RCC 7860 (cell line): ENCODE measurements at places on chromosomes 16 and 17.

DNA sequence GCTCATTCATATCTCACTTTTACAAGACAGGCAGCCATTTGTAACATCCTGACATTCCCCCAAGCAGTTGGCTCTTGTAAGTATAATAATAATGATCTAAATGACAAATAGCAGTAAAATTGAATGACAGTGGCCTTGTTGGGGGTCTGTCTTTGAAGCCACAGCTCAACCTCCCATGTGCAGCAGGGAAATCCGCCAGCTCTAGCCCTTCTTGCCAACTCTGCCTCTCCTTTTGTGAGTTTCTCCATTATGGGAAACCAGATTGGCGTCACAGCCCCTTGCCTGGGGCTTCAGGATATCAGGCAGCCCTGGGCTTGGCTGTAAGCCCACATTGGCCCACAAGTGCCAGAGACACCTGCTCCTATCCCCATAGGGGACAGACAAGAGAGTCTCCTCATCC, 70.4 kb upstream of the CACNG5 start:
- DNase-seq = no peak

DNA sequence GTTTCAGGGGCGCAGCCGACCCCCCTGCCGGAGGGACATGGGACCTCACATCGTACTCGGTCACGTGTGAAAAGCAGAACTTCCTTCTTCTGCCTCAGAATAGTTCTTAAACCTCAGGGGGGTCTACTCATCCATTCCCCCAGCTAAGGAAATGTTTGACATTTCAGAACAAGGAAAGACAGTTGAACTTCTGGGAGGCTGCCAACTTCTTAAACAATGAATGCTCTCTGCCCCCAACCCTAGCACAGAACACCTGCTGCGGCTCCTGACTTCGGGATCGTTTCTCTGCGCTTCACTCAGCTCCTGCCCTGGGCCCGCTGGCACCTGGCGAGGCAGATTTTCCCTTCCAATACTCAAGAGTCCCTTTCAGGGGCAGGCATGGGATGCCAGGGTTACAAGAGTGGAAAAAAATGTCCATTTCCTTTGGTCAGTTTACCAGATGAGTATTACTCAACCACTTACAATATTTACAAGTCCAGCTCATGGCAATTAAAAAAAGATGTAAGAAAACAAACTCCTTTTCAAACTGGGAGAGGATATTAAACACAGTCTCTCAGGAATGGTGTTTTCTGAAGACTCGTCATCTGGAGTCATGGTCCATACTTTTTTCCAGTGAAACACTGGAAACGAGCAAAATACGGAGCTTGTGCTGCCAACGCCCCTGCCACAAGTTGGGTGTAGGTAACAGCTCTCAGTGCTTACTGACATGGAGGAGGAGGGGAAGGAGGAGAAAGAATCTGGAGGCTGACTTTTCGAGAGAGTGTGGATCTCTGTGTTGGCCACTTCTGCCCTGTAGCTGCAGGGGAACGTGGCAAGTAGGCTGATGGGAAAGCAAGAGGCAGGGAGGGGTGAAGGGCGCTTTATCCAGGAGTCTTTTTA, 235.7 kb downstream of the NTN1 start:
- DNase-seq = no peak

DNA sequence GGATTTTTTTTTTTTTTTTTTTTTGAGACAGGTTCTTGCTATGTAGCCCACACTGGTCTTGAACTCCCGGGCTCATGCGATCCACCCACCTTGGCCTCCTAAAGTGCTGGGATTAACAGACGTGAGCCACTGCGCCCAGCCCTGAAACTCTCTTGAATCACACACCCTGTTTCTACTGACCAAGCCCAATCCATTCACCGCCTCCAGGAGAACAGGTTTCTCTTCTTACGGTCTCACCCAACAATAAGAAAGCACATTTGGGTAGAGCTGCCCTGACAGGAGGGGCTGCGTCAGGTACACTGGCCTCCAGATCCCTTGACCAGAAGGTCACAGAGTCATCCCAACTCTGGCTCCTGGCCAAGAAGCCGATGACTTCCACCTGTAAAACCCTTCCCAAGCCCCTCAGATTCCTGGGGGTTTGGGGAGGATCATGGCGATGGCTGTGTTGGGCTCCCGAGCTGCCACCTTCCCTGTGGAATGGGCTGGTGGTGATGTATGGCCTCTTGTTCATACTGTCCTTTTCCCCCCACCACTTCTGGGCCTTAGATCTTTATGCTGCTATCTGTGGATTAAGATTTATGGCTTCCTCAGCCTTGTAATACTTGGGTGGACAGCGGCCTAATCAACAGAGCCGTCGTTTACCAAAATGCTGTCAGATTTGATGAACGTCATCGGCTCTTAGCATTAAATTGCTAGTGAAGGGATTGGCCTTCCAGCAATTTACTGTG, 89.1 kb downstream of the KATNIP start:
- DNase-seq = no peak

DNA sequence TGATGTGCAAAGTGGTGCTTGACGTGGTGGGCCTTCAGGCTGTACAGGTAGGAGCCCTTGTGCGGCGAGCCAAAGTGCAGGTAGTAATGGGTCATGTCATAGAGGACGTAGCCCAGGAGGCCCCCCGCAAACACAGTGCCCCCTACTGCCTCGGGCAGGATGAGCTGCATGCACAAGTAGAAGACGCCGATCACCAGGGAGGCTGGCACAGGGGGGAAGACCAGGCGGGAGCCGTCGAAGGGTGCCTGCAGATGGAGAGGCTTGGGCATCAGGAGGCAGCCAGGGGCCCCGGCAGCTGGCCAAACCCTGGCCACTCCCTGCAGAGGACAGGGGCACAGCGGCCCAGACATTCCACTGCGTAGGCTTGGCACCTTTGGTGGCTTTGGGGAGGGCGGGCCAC, 15.7 kb upstream of the MLKL start:
- no peak for DNase-seq

GRCh38 chr16:25750488-25751216, 58.9 kb downstream of the HS3ST4 start:
- no peak for DNase-seq

GRCh38 chr17:28841901-28842281, 699 bp downstream of the FAM222B start:
- no peak for DNase-seq

GRCh38 chr16:74844041-74844980, 69.7 kb upstream of the FA2H start:
- no peak for DNase-seq

GRCh38 chr17:51496378-51496777, 236.0 kb downstream of the UTP18 start:
- DNase-seq = no peak

DNA sequence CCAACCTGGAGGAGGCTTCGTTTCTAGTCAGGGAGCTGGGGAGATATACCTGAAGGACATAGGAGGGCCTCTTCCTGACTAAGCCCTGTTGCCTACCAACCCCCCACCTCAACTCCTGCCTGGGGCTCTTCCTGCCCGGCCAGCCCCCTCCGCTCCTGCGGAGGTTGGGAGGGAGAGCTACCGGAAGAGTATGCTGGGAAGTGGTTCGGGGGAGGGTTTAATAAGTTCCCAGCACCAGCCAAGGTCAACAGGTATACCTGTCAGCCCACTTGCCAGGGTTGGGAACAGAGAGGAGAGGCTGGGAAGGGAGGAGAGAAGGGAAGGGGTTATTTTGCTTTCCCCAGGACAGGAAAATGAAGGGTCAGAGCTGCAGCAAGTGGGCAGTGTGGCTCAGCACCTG, 4.7 kb downstream of the PPP1R1B start:
- no peak for DNase-seq

DNA sequence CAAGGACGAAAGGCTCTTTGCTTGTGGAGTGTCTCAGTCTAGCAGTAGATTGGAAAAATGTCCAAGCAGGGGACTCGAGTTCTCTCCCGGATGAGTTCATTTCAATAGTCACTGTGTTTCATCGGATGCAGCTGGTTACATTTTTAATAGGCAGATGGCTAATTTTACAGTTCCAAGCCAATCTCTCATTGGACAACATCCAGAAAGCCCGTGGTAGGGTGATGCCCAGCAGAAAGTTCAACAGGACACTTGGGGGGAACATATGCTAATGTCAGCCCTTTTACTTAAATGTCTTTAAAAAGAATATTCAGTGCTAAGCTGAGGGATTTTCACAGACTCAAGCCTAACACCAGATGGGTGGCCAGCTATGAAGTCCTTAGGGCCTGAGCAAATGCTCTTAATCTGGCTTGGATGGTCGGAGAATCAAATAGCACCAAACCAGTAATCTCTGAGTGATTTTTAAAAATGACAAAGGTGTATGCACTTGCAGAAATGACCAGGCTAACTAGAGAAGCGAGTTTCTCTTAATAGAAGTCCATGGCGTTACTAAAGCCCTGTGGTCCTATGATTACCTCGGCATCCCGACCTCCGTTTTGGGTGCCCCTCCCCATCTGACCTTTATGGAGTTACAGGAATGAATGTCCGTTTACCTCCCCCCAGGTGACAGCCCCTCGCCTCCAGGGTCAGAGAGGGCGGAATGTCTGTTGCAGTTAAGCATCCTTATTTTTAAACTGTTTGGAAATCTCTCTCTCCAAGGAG, 289.2 kb upstream of the SALL1 start:
- DNase-seq = no peak

- no peak for DNase-seq
Measured at GRCh38 chr17:56083475-56083874, 69.8 kb upstream of the ANKFN1 start.

GRCh38 chr16:23257682-23258081, 44.4 kb upstream of the SCNN1B start:
- no peak for DNase-seq

DNA sequence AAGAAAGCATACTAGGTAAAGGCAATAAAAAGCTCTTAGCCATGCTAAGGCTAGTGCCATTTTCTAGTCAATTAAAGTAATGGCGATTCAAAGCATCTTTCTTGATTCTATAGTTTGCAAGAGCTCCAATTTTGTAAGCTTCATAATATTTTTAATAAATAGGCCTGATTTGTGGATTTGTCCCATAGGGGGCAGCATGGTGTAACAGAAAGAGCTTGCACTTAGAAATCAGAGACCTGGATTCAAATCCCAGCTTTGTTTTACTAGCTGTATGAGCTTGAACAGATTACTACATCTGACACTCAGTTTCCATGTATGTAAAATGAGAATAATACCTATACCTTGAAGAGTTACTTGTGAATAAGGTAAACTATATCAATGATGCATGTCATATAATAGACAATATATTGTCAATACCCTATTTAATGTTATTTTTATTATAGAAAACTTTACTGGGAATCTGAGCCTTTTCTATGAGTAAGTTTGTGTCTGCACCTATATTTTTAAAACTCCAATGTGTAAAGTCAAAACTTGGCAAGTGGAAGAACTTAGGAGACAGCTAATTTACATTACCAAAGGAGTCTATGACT, 93.6 kb upstream of the NOG start:
- DNase-seq = peak; percentile 7

DNA sequence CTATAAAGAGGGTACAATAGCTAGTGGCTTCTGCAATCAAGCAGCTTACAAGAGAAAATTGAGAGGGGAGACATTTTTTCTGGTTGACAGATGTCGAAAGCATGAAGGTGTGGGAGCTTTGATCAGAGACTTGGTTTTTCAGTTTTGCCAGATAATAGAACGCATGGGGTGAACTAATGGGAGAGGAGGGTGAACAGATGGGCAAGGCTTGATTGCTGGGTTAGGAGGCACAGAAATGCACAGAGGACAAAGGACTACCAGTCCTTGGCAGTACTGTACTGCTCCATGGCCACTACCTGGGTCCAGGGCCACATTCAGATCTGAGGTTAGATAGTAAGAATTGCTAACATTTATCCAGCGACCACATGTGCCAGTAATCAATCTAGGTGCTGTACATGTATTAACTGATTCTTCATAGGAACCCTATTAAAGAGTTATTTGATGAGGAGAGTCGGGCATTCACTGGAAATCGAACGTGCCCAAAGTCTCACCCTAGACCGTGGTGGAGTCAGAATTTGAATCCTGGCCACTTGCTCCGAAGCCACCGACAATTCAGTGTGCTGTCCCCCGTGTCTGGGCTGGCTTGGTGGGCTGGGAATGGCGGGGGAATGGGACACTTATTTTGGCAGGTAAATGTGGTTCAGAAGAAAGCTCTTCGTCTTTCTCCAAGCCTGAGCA, 873 bp upstream of the KSR1 start:
- no peak for DNase-seq

- DNase-seq = no peak
Measured at GRCh38 chr17:73463821-73464220, 152.0 kb upstream of the CDC42EP4 start.

- DNase-seq = no peak
Measured at GRCh38 chr17:29378500-29378899, 11.7 kb upstream of the TAOK1 start.

DNA sequence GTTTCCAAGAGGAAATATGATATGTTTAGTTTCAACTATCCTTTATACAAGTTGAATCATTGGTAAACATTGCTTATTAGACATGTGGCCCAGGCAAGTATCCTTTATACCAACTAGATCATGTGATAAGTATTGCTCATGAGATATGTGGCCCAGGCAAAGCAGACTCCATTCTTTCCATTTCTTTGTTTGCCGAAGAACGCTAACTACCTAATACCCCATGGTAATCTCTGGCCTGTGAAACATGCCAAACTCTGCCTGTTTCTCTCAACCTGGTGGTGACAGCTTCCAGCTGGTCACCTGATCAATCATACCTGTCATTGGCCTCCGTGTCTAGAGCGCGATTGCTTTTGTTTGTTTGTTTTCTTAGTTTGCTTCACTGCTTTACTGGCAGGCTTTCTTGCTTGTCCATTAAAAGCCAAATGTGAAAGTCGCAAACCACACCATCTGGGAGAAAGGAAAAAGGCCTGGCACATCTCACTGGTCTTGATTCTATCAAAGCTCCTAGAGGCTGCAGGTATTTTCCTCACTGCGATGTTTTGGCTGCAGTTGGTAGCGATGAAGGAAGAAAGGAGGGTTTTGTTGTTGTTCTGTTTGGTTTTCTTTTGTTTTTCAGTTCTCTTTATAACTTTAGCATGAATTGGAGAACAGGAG, 686.2 kb downstream of the KCNJ2 start:
- DNase-seq = no peak

GRCh38 chr16:1871974-1872635, at the start of gene MEIOB:
Gene MEIOB, minus strand, starts transcription at chr16:1872164. Its CDS starts 3,989 bp downstream, at chr16:1868175.
- no peak for DNase-seq

DNA sequence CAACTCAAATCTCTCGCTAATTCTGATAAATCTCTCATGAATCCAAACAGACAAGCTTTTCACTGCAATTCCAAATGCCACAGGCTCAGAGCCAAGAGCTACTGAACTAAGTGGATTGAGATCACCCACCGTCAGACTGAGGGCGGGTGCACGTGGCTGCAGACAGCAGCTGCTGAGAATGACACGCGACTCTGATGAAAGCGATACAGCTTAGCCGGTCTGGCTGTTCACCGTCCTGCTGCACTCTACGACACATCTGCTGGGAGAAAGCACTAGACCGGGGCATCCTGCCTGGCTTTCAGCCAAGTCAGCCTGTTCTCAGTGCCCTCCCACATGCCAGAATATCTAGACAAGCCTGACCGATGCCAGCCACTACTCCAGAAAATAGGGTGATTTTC, 42.6 kb downstream of the KLHDC4 start:
- peak; percentile 93 for DNase-seq

GRCh38 chr16:89708481-89708931, 7.0 kb upstream of the SPATA2L start:
- DNase-seq = no peak
